NCI-H345 (cell line): ENCODE measurements at places on chromosomes 5 and 9.

DNA sequence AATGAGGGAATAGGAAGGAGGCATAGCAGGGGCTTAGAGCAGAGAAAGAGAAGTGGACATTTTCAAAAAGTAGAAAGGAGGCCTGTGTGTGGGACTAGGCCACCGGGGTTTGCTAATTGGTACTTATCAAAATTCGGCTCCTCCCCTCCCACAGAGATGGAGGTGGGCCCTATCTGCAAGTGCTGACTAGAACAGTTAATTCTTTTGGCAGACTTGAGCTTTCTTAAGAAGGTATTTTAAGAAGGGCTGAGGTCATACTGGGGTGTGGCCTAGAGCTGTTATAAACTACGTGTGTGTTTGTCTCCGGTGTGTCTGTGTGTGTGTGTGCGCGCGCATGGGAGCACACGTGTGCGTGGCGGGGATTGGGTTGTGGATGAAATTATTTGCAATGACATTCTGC lies 1086.5 kb downstream of the EFNA5 start:
- DNase-seq = no peak

DNA sequence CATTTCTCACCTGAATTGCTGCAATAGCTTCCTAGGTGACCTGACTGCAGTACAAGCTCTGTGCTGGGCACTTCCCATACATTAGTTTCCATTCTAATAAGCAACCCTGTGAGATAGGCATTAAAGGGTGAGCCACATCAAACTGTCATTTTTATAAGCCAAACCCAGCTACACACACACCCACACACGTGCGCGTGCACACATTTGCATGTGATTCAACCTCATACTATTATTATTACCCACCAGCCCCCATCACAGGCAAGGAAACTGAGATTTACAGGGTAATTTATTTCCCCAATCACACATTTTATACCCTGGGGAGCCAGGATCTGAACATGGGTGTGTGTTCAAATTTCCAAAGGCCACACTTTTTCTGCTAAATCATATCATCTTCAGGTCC lies 93.6 kb downstream of the TTLL11 start:
- DNase-seq = no peak

- DNase-seq = no peak
Observed at GRCh38 chr5:173278172-173278571, 43.2 kb upstream of the NKX2-5 start.

- DNase-seq = no peak
Observed at GRCh38 chr9:113675475-113675941, 200.6 kb upstream of the ZNF618 start.

DNA sequence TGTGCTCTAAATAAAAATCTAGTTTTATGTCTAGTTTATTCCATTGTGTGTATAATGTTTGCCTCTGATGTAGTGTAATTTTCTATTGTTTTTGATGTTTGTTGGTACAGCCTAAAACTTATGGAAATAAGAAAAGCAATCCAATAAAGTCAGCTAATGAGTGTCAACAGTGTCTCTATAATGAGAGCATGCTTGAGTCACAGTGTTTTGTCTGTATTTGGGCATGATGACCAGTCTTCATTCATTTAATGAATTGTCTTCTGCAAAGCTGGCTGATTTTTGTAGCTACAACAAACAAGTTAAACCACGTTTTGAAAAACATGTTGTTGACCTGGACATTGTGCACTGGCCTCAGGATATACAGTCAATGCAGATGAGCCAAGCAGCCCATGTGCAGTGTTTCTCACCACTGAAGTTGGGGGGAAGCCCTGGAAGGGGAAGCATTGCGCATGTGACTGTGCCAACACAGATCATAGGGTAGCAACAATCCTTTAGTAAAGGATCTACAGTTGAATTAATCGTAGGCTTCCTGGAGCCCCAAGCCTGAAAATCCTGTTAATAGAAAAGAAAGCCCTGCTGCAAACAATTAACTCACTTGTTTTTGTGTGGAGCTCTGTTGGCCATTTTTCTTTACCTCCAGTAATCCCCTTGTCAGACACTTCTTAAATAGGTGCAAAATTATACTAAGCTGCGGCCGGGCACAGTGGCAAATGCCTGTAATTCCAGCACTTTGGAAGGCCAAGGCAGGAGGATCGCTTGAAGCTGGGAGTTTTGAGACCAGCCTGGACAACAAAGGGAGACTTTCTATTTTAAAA lies 88.0 kb downstream of the INIP start:
- no peak for DNase-seq

GRCh38 chr5:24773261-24773660 lies 128.5 kb upstream of the CDH10 start:
- DNase-seq = no peak

- DNase-seq = no peak
Observed at GRCh38 chr5:161286066-161286655, 260.4 kb downstream of the GABRB2 start.

- DNase-seq = peak; percentile 28
Observed at GRCh38 chr9:120043448-120043847, 536.5 kb downstream of the CDK5RAP2 start.

GRCh38 chr5:113005454-113005853 lies 28.9 kb downstream of the DCP2 start:
- no peak for DNase-seq

DNA sequence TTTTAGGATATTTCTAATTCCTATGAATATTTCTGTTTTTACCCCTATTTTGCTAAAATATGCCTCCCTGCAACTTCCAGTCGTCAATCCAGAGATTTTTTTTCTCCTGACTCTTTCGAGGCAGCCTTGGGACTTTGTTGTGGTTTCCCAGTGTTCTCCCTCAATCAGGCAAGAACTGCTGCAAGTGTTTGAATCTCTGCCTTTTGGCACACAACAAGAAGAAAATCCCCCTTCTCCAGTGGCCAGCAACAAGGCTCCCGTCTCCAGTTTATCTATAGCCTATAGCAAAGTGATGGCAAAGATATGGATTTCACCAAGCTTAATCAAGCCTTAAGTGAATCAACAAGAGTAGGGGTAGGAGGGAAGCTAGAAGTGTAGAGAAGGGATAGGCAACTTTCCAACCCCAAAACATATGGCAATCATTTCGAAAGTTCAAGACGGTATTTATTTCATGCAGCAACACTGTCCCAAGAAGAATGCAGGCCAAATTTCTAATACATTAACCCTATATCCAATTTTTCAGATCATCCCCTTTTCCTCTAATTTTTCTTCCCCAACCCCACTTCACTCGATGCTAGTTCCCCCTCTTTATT lies 37.7 kb upstream of the PAPPA start:
- no peak for DNase-seq

DNA sequence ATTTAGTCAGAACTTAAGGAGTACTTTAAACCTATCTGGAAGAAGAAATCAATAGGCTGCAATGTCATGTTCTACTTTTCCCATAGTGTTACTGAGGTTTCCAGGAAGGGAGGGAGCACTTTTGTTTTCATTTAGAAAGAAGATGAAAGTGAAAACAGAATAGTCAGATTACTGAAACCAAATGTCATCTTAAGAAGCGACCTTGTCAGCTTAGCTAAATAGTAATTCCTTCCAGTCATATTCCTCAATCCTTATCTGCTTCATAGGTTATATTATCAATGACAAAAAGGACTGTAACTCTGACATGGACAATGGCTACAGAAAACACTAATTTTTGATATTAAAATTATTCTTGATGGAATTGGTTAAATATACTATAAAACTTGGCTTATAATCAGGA lies 27.7 kb downstream of the SAR1B start:
- no peak for DNase-seq

GRCh38 chr5:95953021-95953702 lies 8.5 kb downstream of the ELL2 start:
- DNase-seq = no peak

DNA sequence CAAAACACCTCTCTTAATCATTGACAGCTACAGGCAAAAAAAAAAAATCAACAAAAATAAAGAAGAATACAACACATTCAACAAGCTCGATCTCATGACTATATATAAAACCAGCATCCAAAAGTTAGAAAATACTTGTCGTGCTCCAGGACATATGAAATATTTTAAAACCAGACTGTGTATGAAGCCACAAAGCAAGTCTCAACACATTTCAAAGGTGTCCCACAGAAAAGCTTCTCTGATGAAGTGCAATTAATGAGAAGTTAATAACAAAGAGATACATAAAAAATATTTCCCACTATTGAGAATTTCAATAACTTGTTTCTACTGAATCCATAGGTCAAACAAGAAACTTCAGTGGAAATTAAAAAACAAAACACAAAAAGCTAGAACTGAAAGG lies 178.7 kb downstream of the PLK2 start:
- DNase-seq = no peak

- no peak for DNase-seq
Observed at GRCh38 chr5:10194083-10194482, 55.6 kb downstream of the ATPSCKMT start.

DNA sequence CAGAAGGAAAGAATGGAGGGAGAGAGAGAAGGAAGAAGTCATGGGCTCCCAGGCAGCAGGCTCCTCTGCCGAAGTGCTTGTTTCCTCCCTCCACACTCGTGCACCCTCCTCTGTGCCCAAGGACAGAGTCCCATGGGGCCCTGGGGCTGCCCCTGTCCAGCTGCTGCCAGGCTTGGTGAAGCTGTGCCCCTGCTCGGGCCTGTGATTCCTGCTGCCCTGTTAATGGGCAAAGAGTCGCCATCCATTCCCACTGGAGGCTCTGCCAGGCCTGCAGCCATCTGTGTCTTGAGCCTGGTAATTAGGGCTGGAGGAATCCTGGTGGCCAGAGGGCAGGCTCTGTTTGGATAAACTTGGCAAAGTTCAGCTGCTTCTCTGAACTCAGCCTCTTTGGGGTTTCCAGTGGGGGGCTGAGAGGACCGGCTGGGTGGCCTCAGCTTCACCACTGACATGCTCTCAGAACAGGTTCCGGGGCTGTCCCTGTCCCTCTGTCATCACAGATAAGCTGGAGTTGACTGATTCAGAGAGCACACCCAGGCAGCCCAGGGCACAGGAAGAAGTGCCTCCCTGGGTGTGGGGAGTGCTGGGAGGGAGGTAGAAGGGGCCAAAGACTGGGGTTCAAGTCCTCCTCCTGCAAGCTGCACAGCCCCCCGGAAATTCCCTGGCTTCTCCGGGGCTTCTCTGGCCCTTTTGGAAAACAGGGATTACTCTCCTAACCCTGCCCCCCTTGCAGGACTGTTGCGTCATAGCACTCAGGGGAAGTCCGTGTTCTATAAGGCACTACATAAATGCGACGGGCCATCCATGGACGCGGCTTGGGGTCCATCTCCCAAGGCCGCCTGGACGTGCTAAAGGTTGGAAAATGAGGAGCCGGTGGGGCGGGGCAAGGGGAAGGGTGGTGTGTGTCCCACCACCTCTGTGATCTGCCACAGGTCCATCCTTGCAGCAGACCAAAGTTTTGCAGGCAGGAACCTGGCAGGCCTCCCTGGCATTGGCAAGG lies 154.8 kb downstream of the PAX5 start:
- no peak for DNase-seq

DNA sequence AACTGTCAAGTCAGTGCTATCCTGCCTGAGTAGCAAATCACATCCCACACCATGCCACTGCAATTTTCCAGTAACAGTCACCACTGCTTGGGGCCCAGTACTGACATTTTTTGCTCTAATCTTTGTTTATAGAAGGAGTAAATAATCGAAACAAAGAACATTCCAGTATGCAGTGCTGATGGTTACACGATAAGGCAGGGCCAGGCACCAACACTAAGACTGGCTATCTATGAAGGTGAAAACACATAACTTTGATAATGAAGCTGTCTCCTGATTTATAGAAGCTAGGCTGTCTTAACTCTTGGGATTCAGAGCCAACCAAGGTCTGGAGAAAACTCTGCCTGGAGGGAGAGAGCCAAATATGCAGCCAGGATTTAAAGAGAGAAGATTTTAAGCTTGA lies 365.3 kb downstream of the BNC2 start:
- DNase-seq = no peak

DNA sequence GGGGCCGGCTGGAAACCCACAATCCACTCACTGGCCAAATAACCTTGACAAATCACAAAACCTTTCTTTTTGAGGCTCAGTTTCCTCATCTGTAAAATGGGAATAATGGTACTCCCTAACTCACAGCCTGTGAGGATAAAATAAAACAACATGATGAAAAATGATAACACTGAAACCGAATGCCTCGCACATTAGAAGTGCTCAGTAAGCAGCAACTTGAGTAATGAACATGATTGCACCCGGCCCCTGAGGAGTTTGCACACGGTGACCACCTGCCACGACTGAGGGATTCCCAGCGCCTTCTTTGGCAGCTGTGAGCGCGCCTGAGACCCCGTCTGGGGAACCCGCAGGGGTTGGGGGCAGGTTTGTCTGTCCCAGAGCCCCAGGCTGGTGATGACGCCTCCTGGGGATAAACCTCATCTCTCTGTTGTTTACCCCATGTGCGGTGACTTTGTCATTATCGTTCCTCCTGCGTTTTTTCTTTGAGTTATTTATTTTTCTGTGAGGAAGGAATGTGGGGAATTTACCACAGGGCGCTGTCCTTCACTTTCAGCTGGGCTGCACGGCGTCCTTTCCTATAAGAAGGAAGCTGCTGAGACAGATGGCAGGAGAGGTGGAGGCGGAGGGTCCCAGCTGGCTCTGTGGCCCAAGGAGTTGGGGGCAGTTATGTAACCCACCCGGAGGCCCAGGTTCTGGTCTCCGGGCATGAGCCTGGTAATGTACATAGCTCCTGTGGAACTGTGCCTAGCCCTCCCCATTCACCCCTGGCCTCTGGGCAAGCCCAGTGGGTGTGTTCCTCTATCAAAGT lies 3.0 kb upstream of the SYNPO start:
- no peak for DNase-seq
